ENCODE measurements at places on chromosomes 3 and 15.

DNA sequence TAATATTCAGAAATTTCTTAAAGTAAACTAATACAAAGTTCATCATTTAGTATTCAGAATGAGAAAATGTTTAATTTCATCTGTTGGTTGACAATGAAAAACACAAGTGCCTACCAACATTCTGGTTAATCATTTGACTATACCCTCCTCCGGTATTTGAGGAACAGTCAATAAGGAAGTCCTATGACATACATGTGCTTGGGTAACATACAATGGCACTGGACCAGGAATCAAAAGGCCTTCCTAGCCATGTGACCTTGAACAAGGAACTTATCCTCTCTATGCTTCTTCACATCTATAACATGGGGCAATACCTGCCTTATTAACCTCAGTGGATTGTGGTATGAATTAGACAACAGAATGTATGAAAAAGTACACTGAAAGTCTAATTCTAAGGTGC, 65.8 kb downstream of the ZNF280D start:
- DNase-seq = no peak

GRCh38 chr3:136838641-136839555, 20.0 kb downstream of the SLC35G2 start:
- no peak for DNase-seq

- no peak for DNase-seq
Observed at GRCh38 chr3:29486096-29486495, 205.2 kb downstream of the RBMS3 start.

DNA sequence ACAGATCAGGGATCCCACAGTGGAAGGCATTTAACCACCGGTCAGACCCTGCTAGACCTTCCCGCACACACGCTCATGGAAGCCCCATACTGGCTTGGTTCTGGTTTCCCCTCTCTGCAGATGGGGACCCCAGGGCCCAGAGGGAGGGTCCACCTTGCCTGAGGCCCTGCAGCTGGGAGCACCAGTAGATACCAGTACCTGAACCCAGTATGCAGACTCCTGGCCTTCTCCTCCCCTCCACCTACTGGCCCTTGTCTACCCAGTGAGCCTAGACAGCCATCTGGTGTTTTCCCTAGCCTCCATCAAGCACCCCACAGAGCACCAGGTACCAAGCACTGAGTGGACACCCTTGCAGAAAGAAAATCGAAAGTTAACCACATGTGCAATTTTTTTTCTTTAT, 65.1 kb downstream of the MEGF11 start:
- no peak for DNase-seq

GRCh38 chr15:59867086-59867855, 136.8 kb upstream of the FOXB1 start:
- DNase-seq = no peak

DNA sequence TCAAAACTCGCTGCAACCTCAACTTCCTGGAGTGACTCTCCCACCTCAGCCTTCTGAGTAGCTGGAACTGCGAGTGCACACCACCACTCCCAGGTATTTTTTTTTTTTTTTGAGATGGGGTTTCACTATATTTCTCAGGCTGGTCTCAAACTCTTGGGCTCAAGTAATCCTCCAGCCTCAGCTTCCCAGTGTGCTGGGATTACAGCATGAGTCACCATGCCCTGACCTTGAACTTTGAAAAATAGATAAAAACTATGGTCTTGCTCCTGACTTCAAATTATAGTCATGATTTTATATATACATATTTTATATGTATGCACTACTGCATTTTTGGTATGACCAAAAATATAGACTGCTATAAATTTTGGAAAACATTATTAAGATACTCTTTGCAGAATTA, 6.9 kb upstream of the PLSCR5 start:
- no peak for DNase-seq

- DNase-seq = no peak
Observed at GRCh38 chr15:84598250-84598649, 2.6 kb upstream of the ZSCAN2 start.

DNA sequence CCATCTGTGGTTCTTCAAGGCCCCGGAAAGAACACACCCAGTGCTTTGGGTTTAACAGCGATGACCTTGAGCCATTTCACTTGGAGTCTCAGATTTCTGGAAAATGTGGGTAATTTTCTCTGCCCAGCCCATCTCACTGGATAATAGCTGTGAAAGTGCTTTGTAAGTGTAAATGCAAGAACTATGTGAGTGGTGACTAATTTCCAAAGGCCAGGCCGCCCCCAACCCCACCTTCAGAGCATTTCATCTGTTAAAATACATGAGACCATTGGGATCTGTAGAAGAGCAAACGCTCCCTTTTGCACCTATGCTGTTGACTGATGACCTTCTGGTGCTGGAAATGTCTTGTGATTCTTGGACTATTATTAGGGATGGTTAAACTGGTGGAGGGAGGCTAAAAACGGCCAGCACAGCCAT, 196.8 kb upstream of the LPP start:
- DNase-seq = no peak

GRCh38 chr3:48301800-48302166, 31.7 kb downstream of the SPINK8 start:
- DNase-seq = no peak

- DNase-seq = no peak
Observed at GRCh38 chr15:42151141-42151561, 5.3 kb downstream of the PLA2G4F start.

DNA sequence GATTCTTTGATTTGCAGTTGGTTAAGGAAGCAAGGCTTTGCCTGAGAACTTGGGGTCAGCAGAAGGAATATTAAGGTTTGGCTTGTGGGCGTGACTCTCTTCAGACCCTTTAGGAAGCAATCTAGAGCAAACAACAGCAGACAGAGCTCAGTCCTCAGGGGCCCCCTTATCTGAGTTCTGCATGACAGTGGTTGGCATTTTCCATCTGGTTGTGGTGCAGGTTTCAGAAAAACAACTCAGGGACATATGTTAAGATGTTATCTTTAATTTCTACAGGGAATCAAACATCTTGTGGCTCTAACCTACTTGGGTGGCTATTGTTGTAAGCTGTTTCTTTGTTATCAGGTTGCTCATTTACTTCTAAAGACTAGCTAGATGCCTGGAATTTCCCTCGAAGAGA, 141.4 kb downstream of the VPS8 start:
- no peak for DNase-seq

- no peak for DNase-seq
Observed at GRCh38 chr3:133928136-133928893, 32.6 kb upstream of the RAB6B start.

GRCh38 chr3:20055020-20055775, 15.0 kb downstream of the KAT2B start:
- no peak for DNase-seq

DNA sequence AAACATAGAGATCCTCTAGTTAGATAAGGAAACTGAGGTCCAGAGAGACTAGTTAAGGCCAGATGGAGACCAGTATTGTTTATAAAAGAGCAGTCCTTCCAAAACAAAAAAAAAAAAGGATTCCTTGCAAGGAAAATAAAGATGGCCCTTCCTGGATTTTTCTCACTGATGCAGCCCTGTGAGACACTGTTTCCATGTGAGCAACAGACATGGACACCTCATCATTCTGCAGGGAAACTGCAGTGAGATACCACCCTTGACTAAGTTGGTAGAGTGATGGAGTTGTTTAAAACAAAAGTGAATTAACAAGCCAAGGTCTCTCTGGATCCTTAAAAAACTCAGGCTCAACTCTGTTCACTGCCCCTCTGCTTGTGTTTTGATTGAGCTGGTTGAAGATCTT, 65.6 kb upstream of the MYZAP start:
- DNase-seq = no peak

GRCh38 chr3:57031631-57032541, 28.6 kb upstream of the SPATA12 start:
- no peak for DNase-seq

- DNase-seq = no peak
Observed at GRCh38 chr3:64808061-64808460, 120.3 kb upstream of the ADAMTS9 start.

DNA sequence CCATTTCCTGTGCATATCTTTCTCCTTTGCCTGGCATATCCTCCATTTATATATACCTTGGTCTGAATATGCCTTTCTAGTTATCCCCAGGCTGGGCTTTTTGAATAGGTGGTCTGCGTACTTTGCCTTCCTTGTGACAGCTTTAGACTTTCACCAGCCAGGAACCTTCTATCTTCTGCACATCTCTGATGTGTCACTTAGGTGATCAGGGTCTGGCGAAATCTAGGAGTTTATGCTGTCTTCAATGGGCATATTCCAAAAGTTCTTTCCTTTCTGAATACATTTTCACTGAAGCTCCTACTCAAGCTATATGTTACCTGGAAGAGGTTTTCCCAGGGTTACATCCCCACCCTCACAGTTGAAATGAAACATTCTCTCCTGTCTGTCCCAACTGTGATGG, 27.8 kb upstream of the ST3GAL6 start:
- no peak for DNase-seq

GRCh38 chr3:188390775-188391443, 237.0 kb downstream of the LPP start:
- no peak for DNase-seq

- no peak for DNase-seq
Observed at GRCh38 chr3:156631323-156631722, 43.1 kb upstream of the TIPARP start.

DNA sequence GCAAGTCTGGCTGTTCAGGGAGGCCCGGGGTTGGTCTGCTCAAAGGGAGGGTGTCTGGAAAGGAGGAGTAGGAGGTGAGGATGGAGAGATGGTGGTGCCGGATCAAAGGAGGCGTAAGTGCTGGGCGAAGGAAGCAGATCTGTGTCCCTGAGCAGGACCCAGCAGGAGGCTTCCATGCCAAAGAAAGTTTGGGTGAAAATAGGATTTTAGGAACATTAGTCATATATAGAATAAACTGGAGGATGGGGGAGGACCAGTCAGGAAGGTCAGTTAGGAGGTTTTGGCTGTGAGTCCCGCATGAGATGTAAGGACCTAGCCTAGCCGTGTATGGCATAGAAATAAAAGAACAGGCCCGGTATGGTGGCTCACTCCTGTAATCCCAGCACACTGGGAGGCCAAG, 28.6 kb upstream of the VPS8 start:
- DNase-seq = no peak

DNA sequence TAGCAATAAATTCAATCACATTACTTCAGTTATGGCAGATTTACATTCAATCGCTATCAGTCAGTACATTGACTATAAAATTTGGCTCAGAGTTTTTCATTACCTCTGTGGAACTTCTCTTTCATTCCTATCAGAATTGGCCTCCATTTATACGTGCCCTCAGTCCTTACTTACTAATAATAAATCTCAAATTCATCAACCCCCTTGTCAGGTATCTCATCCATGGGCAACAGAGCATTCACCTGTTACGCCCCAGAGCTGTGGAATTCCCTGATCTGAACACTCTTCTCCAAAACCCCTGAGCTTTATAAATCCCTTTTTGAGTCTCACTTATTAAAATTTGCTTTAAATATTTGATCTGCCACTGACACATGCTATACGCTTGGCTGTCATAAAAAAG, 492.9 kb downstream of the GBE1 start:
- DNase-seq = no peak
